ENCODE measurements at places on chromosomes 2 and 18.
A peak's percentile ranks its signal among the peaks of the same experiment; 100 is the strongest.

- DNase-seq, result no peak
Observed at GRCh38 chr2:3355951-3356569, 21.6 kb downstream of the EIPR1 start.

GRCh38 chr18:3453540-3454364 is 3.8 kb downstream of the TGIF1 start:
- DNase-seq, result peak; percentile 61

GRCh38 chr2:173359231-173359630 is 4.6 kb downstream of the CDCA7 start:
- DNase-seq, result no peak

GRCh38 chr18:74528478-74528877 is 5.8 kb upstream of the CNDP1 start:
- no peak for DNase-seq

DNA sequence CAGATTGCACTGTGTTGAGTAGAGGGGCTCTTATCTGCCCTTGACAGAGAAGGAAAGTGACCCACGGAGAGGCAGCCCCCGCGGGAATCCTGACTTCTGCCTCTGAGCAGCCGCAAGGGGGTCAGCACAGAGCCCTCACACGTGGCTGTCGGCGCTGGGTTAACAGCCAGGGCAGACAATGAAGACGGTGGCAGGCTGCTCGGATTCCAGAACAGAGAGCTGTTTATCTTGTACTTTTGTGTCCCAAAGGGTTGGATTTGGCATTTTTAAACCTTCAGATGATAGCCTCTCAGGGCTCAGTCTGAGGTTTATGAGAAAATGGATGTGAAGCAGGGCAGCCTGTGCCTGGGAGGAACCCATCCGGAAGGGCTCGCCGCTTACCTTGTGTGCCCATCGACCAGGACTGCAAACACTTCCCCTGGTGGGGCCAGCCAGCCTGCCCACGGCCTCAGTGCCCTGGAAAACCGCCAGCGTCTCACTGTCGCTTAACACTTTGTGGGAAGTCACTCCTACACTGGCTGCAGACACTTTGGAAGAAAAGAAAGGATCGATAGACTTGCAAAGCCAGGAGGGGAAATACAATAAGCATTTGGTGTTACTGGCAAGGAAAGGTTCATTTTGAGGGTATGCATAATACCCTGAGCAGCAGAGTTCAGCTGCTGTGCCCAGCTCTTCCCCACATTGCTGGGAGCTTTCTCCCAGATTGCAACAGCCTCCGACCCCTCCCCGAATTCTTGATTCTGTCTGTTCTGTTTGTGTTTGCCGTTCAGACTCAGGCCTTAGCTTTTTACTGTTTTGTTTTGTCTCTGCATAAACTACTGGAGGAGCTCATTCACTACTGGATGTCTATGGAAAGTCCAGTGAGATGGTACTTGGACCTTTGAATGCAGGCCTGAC is 325.3 kb upstream of the MYT1L start:
- no peak for DNase-seq

- DNase-seq, result no peak
Observed at GRCh38 chr2:73359915-73360697, 25.5 kb upstream of the ALMS1 start.

DNA sequence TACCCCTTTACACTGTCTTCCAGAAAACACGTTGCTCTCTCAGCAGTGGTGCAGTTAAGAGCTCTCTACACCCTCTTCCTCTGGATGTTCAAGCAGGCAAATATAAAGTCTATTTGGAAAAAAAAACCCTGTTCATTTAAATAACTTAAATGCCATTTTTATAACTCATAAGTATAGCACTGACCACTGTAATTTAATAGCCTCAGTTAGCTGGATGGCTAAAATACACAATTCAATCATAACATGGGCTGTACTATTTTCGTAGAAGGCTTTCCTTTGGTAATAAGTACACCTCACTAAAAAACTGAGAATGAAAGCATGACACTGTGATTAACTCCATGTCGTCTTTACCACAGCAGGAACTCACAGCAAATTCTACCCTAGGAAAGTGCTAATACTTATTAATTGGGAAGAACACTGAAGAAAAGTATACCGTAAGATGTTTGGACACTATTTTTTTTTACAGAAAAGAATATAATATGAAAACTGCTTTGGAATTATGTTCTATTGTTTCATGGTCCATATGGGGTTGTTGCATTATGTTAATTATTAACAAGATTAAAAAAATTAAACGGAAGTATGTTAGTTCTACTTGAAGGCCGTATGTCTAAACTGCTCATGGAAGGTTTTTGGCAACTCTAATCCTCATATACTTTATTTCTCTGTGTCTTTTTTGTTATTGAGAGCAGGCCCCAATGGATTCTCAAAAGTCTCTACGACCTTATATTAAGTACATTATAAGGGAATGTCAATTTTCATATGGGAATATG is 269.1 kb downstream of the ZNF385B start:
- DNase-seq, result no peak

- DNase-seq, result no peak
Observed at GRCh38 chr2:84041506-84041905, 417.6 kb downstream of the SUCLG1 start.

DNA sequence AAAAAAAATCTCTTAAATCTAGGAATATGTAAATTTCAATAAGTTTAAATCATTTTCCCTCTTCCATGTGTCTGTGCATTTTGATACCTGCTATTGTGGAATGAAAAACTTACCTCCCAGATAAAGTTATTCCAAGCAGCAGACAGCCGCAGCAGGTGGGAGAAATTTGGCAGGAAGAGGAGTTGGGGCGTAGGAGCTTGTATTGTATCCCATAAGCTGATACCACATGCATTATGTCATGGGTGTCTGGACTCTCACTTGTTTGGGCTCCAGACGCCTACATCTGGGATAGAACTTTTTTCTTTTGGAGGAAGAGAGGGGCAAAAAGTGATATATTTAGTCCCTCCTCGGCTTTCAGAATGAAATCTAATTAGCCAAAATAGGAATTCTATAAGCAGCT is 59.3 kb upstream of the TCF4 start:
- DNase-seq, result no peak

GRCh38 chr2:152134488-152135280 is 35.8 kb upstream of the CACNB4 start:
- peak; percentile 70 for DNase-seq

- DNase-seq, result no peak
Observed at GRCh38 chr2:232927032-232927792, 57.1 kb downstream of the SNORC start.

DNA sequence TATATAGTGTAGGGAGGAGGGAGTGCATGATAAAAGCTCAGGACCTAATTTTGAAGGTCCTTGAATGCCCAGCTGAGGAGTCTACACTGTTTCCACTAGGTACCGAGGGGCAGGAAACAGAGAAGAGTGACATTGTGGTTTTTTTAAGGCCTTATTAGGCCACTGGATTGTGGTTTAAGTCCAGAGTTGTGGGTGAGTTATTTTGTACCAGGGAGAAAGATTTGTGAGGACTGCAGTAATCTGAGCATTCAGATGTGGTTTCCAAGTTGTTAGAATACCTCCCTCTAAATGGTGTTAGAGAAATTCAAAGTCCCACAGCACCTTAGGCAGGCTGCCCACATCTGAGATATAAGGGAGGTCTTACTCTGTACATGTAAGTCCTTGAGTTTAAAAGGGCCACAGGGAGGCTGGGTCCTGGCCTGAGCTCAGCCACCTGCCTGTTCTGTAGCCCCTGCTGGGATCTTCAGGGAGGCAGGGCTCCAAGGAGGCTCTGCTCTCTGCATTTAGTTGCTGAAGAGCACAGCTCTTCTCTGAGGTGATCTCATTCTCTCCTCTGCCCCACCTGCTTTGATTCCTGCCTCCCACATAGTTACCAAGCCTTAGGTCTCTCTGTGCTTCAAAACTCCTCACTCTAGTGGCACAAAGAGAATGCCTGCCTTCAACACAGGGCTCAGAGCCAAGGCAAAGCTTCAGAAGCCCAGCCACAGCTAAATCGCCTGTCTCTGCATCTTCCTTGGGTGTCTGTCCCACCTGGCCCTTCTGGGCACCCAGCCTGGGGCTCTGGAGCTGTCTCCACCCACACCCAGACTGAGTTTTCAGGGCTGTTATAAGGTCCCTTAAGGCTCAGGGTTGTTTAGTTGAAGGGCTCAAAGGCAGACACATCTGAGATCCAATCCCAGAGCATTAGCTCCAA is 88.1 kb downstream of the VSNL1 start:
- no peak for DNase-seq

- no peak for DNase-seq
Observed at GRCh38 chr2:224257156-224257555, 144.8 kb downstream of the FAM124B start.

DNA sequence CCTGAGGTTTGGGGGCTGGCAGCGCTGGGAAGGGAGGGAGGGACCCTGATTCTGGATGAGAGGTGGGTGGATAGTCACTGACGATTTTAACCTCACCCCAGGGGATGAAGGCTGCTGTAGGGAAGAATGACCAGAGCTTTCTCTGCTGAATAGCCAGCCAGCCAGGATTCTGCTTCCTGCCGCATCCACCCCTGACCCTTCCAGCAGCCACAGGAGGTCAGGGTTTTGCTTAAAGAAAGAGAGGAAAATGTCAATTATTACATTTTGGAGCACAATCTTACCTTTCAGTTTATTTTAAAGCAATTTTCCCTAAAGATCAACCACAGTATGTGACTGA is 217.7 kb downstream of the GBX2 start:
- no peak for DNase-seq

GRCh38 chr2:97267411-97268074 is 154.6 kb downstream of the ANKRD36 start:
- DNase-seq, result no peak

DNA sequence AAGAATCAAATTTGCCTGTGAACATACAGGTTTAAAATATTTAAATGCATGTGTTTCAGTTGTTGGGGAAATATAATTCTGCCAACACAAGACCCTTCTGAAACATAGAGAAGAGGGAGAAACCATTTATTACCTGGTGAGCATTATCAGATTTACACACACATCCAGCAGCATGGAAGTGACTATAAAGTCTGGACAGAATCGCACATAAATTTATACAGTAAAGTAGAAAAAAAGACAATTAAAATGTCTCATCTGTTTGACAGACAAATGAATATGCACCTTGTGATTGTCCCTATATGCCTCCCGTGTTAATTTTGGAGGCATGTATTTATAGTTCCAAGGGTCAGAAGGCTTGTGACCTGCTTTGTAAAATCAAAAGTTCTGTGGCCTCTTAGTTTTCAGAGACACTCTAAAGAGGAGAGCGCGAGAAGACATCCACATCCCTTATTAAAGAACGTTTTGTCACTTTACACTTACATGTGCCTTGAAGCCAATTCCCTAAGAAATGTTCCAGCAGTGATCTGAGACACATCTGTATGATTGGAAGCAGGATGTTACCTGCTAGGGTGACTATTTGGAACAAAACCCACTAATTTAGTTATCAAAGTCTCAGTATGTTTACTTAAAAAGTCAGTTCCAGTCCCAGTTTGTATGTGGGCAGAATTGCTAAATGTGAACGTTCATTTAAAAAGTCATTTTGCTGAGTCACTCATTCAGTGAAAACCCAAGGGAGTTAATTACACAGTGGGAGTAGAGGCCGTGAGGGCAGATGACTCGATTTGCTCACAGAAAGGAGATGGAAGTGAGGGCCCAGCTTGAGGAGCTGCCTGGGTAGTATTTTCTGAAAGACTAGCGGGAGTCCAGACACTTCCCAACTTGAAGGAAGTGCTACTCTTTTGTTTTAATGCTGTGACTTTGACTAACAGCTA is 527.6 kb upstream of the MEX3C start:
- no peak for DNase-seq

All from hematopoietic multipotent progenitor cell treated with erythropoietin and hydrocortisone succinate and interleukin-3 and kit ligand, for 4 days (in vitro differentiated cells).